Upper lobe of right lung (tissue), 1 donor: ENCODE measurements at places on chromosomes 1 and 21.

- DNase-seq, result no peak
These were observed 10.6 kb downstream of the CELSR2 start for GRCh38 chr1:109259674-109260557.

- DNase-seq, result no peak
These were observed 28.7 kb upstream of the EIF4G3 start for GRCh38 chr1:21205416-21205815.

DNA sequence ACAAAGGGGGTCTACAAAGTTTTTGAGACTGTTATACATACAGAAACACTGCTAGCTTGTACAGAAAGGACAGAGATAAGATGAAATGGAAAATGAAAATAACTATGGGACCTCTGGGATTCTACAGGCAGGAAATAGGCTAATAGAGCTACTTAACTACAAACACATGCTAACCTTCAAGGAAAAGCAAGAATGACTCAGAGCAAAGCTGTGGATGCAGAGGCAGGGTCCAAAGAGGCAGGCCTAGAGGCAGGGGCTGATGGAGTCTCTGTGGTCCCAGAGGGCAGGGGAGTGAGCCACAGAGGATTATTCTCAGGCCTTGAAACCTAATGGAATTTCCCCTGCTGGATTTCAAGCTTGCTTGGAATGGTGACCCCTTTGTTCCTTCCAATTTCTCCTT lies 18.7 kb upstream of the GOLT1A start:
- DNase-seq, result no peak

GRCh38 chr21:43305336-43305665 lies 121.6 kb downstream of the SIK1 start:
- DNase-seq, result peak; percentile 50

DNA sequence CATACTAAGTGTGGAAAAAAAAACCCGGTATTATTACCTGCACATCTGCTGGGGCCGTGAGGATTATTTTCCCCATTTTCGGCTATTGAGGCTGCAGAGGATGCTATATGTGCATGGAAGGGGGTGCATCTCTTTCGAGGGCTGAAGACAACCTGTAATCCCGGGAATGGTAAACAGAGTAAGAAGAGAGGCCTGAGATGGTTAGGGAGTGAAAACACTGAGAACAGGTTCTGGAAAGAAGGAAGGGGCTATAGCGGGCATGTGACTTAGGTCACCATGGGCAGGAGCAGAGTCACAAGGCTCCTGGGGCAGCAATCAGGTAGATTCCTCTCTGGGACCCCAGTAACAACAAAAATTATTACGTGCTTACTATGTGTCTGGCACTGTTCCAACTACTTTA lies 299.1 kb downstream of the RRAGC start:
- DNase-seq, result no peak

- DNase-seq, result peak; percentile 34
These were observed 83.1 kb upstream of the CSF3R start for GRCh38 chr1:36565576-36566501.

- DNase-seq, result no peak
These were observed 91.0 kb upstream of the FMN2 start for GRCh38 chr1:240000634-240001033.

GRCh38 chr1:119186471-119186870 lies 46.0 kb upstream of the WARS2 start:
- no peak for DNase-seq

DNA sequence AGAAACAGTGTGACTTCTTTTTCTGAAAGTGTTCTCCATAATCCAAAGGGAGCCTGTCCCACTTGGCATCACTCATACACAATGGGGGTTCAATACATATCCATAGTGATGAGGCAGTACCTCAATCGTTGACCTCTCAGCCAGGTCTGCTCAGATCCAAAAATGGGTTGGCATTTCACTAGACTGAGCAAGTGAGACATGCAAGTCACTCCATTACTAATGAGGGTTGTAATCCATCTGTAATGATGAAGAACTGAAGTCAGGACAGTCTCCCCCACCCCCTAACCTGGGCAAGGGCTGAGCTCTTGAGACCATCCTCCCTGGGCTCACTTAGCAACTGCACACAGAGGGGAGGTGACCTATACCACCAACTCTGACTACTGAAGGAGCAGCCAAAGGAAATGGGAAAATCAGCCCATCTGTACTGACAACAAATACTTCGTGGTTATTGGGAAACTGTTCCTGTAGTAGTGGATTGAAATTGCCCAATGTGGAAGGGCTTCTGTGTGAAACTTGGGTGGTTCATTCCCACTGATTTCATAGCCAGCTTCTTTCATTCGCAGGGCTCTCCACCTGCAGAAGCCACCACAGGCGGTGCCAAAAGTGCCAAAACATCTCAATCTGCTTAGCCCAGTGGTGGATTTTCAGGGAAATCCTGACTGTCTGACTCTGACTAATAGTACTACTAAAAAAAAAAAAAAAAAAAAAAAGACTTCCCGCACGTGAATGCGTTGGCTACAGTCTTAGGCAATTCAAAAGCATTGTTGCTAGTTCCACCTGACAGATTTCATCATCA lies 5.0 kb downstream of the NGF start:
- DNase-seq, result no peak

DNA sequence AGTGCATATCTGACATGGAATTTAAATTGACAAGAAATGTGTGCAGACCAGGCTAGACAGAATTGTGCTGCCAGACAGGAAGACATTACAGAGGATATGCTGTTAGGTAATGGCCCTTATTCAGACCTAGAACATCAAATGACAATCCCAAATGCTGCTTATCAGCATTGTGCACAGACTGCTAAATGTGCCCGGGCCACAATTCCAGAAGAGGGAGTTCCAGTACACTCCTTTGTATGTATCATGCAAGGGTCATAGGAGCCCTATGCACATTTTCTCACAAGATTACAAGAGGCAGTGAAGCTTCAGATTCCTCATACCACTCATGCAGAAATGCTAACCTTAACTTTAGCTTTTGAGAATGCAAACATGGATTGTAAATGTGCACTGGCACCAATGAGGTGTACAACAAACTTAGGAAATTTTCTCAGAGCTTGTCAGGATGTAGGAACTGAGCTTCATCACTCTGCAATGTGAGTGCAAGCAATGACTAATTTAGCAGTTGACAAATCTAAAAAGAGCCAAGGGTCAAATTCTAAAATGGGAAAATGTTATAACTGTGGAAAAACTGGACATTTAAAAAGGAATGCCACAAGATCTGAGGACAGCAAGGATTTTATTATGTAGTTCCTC lies 273.5 kb downstream of the COL11A1 start:
- no peak for DNase-seq

DNA sequence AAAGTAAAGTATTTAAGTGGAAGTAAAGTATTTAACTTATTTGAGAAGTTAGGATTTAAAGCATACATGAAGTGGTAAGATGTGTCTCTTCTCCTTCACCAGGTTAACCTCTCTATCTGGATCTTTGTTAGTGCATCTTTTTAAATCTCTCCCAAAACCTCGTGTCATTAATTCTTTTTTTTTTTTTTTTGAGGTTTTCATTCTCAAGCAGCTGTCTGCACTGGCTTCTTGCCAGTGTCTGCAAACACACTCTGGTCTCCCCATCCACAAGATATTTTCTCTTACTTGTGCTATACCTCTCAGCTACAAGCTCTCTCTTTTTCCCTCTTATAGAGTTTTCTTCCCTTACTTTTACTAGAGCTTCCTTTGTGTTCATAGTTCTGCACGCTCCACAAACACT lies 49.0 kb downstream of the CLDN17 start:
- no peak for DNase-seq

- DNase-seq, result no peak
These were observed 126.3 kb upstream of the ATP1B1 start for GRCh38 chr1:168980180-168980579.
